KBM-7 (cell line): ENCODE measurements at places on chromosomes 5 and 9.

- DNase-seq: no peak
Measured at GRCh38 chr5:16390825-16391224, 74.8 kb downstream of the ZNF622 start.

GRCh38 chr9:98539954-98540353 is 168.8 kb downstream of the GABBR2 start:
- no peak for DNase-seq

DNA sequence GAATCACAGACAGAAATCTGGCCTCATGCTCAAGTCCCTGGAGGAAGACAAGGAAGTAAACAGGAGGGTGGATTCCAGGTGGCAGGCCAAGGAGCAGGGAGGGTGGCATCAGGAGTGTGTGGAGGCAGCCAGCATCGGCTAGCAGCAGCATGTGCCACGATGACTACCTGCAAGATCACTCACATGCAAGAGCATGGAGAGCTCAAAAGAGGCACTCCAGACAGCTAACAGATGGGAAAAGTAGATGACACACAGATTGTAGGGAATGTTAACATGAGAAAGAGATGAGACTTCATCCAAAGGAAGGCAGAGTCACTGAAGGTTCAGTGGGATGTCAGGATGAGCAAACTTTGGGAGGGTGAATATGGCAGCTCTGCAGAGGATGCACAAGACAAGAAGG is 104.3 kb downstream of the SEMA5A start:
- no peak for DNase-seq

DNA sequence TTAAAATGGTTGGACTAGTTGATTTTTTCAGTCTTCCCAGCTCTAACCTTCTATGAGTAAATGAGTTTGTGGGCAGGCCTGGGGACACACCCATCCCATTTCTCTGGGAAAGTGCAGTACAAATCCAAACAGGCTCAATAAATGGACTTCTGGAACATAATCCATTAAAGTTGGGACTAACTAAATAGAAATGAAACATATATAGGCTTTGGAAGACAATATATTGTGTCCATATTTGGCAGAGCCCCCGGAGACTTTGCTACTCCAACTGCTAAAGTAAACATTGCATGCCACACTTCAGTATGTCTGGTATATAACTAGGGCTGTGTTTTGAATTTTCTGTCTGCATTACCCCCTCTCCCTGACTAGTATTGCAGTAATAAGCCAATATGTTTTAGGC is 191.4 kb upstream of the DAB2 start:
- DNase-seq: no peak

DNA sequence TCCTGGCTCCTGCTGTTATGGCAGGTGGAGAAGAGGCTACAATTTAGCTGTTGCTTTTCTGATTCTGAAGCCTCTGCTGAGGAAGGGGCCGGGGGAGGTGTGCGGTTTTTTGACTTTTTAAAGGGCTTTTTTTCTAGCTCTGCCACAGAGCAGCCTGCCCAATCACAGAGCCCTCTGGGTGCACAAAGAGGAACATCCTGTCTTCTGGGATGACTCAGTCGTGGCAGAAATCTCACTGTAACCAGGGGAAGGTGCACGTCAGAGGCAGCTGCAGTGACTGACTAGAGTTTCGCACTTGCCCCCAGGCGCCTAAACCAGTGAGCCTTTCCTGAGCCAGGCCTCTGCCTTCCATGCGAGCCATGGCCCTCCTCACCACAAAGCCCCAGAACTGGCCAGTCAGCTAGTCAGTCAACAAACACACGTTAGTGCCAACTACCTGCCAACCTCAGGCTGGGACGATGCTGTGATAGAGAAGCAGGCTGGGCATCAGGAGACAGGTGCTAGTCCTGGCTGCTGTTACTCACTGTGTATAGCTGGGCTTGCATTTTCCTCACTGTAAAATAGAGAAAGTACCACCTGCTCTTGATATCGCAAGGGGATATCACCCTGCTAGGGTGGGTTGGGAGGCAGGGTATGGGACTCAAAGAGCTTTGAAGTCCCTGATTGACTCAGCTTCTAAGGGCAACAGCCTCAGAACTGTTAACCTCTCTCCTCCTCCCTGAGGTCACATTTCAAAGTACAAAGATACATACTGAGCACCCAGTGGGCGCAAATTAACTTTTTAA is 2.2 kb downstream of the AKNA start:
- DNase-seq: peak; percentile 97

- no peak for DNase-seq
Measured at GRCh38 chr9:134438195-134438788, 112.0 kb downstream of the RXRA start.

GRCh38 chr9:68419901-68420300 is 63.5 kb downstream of the PGM5 start:
- DNase-seq: no peak
